ENCODE measurements at places on chromosomes 1 and 21. TPM values are rescaled to one million over a fixed set of nuclear protein-coding genes. Genes with fewer than 3 reads are reported as not detected.

S100A3 gene
- total RNA-seq, result 2.8 TPM

KCNJ6 gene
- total RNA-seq, result under 0.01 TPM

TEKT2 gene
- total RNA-seq, result 0.28 TPM

NES gene
- total RNA-seq, result 49.6 TPM

CCT3 gene
- total RNA-seq, result 510 TPM

KRTAP11-1 gene
- not detected for total RNA-seq

CYP4B1 gene
- 0.28 TPM for total RNA-seq

OR2M3 gene
- total RNA-seq, result not detected

SIKE1 gene
- total RNA-seq, result 59.6 TPM

MSTO1 gene
- 18.0 TPM for total RNA-seq

NECTIN4 gene
- 0.56 TPM for total RNA-seq

CLCNKA gene
- not detected for total RNA-seq

CAMK1G gene
- 0.77 TPM for total RNA-seq

PYHIN1 gene
- total RNA-seq, result not detected

SYTL1 gene
- total RNA-seq, result under 0.01 TPM

COL16A1 gene
- 14.2 TPM for total RNA-seq

TCEA3 gene
- 10.7 TPM for total RNA-seq

SPRR3 gene
- not detected for total RNA-seq

CYP4A11 gene
- total RNA-seq, result not detected

CASQ2 gene
- total RNA-seq, result under 0.01 TPM

TMEM269 gene
- not detected for total RNA-seq

MSH4 gene
- 0.38 TPM for total RNA-seq

ZNF670 gene
- total RNA-seq, result 2.3 TPM

PRDM2 gene
- 5.4 TPM for total RNA-seq

UBXN10 gene
- total RNA-seq, result under 0.01 TPM

NUAK2 gene
- 5.2 TPM for total RNA-seq

S100A1 gene
- total RNA-seq, result not detected

SF3B4 gene
- total RNA-seq, result 3.9 TPM

MX1 gene
- total RNA-seq, result 10.7 TPM

C2CD4D gene
- total RNA-seq, result not detected

CD244 gene
- total RNA-seq, result 1.1 TPM

AVPR1B gene
- total RNA-seq, result not detected

CASQ1 gene
- under 0.01 TPM for total RNA-seq

S100PBP gene
- total RNA-seq, result 37.5 TPM

PLA2G4A gene
- 49.9 TPM for total RNA-seq

NBPF4 gene
- not detected for total RNA-seq

C1orf226 gene
- 0.56 TPM for total RNA-seq

CTTNBP2NL gene
- total RNA-seq, result 13.2 TPM

BEND5 gene
- under 0.01 TPM for total RNA-seq

CD101 gene
- total RNA-seq, result under 0.01 TPM

LCE1F gene
- not detected for total RNA-seq

MYOG gene
- total RNA-seq, result not detected

NPPB gene
- 11.5 TPM for total RNA-seq

STUM gene
- not detected for total RNA-seq

LCE1A gene
- not detected for total RNA-seq

CACNA1S gene
- not detected for total RNA-seq

LAPTM5 gene
- total RNA-seq, result 0.28 TPM

Data from regular cardiac myocyte (primary cell).